ENCODE measurements at places on chromosomes 3 and 15.

DNA sequence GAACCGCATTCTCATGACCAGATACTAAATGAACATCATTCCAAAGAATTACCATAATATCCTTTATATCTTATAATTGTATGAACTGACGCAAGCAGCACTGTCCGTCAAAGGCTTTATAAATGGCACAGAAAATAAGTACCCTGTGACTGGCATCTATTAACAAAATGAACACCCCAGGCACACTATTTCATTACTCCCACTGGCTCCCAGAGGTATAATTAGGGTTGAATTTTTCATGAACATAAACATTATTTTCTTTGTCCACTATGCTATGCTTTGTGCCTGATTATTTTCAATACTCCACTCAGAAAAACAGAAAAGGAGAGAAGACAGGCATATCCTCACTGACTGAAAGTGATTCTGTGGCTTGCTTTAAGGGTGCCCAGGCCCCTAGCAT lies 71.1 kb downstream of the LYZL4 start:
- no peak for DNase-seq

GRCh38 chr3:124250053-124250452 lies 258.1 kb upstream of the ROPN1 start:
- DNase-seq, result no peak

- no peak for DNase-seq
Observed at GRCh38 chr15:26892182-26892518, 25.3 kb downstream of the GABRA5 start.

DNA sequence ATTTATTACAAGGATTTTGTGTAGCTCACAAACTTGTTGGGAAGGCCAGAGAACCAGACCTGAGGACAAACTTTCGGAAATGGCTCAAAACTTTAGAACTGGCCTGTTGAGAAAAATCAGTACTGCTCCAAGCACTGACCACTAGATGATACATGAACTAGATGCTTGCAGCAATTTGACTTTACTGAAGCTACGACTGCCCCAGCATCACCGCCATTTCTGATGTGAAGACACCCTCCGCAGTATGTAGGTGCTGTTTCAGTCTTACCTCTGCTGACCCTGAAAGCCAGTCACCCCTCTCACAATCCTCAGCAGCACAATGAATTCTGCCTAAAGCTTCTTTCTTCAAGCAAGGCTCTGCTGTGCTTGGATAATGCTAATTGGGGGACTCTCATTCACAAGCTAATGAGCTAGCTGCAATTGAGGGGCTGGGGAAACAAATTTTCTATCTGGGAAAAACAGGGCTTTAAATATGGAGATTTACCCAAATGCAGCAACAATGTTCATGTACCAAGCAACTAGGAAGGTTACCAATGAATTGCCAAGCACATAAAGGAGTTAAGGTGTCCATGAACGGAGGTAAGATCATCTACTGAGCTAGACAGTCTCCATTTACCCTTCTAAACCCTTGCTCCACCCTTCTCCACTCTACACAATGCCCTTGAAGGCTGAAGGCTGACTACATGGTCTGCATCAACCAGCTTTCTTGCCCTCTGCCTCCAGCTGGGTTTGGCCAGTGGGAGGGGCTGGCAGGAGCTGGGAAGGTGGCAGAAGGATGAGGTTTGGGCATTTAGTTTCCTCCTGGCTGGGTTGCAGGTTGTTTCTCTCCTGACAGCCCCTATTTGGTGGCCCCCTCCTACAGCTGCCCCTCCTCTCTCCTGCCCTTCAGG lies 53.2 kb upstream of the FSTL1 start:
- no peak for DNase-seq

DNA sequence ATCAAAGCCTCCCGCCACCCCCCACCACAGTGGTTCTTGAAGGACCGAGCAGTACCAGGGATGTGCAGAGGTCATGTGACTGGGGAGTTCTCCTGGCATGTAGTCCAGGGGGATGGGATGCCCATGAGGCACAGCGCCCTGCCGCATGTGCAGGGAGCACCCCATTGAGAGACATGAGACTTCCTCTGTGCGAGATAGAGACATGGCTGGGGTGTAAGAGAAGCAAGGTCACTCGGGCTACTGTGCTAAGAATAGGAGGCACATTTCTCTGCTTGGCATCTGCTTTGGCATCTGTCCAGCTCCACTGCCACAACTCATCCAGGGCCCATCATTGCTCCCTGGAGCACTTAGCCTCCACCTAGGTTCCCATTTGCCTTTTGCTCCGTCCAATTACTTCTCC lies 2.4 kb upstream of the CYP1A1 start:
- no peak for DNase-seq

GRCh38 chr3:40398346-40398745 lies 11.4 kb downstream of the ENTPD3 start:
- no peak for DNase-seq

GRCh38 chr3:13193320-13194284 lies 120.4 kb upstream of the IQSEC1 start:
- DNase-seq, result no peak

- no peak for DNase-seq
Observed at GRCh38 chr15:42063122-42063848, 31.1 kb downstream of the PLA2G4D start.

DNA sequence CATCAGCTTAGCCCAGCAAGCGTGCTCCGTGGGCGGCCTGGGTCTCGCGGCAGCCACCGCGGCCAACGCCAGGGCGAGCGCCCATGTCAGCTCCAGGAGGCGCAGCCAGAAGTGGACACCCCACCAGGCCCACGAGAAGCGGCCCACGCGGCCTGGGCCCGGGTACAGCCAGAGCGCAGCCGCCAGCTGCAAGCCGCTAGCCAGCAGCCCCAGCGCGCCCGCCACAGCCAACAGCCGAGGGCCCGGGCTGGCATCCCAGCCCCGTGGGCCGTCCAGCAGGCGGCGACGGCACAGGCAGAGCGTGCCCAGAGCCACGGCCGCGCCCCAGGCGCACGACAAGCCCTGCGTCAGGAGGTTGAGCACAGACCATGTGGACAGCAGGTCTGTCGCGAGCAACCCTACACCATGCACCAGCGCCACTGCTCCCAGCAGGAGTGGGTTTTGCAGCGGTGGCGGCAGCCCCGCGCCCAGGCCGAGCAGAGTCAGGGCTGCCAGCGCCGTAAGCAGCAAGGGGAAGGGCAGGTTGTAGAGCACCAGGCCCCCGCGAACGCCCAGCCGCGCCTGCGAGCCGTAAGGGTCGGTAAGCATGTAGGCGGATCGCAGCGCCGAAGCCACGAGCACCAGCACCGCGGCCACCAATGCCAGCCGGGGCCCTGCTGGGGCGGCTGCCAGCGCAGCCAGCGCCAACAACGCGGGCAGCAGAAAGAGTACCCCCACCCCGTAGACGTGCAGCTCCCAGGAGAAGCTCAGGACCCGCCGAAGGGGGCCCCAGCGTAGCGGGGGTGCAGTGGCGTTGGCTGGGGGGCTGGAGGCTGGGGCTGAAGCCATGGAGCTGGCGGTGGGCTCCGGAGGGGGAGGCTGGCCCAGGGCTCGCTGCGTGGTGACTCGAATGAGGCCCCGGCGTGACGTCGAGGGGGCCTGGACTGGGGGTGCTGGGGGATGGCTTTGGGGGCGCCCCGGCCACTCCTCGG lies 4.9 kb downstream of the PRRT3 start:
- no peak for DNase-seq

DNA sequence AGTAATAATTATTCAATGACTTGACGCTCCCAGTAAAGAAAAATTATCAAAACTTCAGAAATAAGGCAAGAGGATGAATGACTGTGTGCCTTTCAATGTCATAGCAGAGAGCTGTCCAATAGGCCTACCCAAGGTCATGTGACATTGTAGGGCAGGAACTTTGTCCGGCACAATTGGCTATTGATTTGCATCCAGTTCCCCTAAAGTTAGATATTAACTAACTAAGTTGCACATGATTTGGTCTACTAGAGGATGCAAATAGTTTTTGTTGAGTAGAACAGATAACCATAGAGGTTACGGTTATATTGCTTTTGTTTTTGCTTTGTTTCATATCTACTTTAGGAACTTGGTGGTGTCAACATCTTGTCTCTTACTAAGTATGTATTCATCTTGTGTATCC lies 127.9 kb upstream of the PFN2 start:
- no peak for DNase-seq

DNA sequence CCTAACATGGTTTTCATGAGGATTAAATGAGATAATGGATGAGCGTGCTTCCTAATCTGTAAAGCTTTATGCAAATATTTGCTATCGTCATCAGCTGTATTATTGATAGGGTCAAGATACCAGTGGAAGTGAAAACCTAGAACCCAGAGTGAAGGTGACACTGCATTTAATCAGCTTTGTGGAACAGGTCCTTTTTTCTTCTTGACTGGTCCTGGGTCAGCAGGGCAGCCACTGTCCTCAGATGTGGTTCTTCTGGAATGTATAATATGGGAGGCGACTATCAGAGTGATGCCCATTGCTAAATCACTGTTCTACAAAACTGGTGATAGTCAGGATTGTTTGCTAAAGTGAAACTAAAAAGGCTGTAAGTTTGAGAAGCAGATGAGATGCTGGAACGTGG lies 41.4 kb downstream of the SORD start:
- DNase-seq, result no peak

DNA sequence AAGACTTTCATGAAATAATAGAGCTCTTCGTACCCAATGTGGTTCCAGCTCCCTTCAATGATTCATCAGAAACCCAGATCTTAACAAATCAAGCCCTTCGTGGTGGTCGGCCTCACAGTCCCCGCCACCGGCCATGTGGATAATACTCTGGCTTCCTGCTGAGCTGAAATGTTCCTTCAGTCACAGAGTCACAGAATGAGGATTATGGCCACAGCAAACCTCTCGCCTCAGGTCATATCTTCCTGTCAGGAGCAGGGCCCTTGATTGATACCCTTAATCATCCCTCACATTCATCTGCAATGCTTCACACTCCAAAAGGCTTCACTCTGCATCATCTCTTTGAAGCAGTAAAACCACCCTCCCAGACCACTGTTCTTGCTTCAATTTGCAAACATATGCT lies 452.6 kb downstream of the OCA2 start:
- no peak for DNase-seq

- DNase-seq, result no peak
Observed at GRCh38 chr3:66478960-66479359, 21.9 kb downstream of the LRIG1 start.

DNA sequence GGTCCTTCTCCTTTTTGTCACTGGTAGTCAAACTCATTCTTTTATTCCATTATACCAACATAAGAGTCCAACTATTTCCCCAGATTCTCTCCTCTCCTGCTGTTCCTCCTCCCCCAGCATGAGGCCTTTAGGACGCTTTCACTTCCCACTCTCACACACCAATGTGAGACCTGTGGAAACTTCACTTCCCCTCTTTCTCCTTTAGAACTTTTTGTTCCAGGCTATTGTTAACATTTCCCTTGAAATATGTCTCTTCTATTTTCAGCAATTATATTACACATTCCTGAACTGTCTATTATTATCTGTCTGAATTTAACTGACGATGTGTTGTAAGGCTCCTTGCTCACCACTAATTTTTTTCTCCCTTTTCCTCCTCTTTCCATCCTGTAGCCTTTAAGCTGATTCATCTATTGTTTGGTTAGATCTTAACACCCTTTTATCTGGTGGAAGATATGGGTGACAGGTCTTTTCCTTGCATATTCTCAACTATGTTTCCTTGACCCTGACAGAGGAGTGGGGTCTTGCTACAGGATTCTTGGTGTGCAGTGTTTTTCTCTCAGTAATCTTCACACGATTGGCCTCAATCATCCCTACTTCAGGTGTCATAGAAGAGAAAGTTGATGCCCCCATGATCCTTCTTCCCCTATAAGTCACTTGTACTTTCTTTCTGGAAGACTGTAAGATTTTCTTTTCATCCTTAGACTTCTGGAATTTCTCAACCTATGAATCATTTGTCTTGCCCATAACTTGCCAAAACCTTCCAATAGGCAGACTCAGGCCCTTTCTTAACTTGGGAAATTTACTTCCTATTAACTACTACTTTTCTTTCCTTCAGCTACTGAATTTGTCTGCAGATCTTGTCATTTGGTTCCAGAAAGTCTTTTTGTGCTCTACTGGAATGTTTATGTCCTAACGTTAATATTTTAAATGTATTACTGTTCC lies 5.9 kb downstream of the CYP19A1 start:
- no peak for DNase-seq

DNA sequence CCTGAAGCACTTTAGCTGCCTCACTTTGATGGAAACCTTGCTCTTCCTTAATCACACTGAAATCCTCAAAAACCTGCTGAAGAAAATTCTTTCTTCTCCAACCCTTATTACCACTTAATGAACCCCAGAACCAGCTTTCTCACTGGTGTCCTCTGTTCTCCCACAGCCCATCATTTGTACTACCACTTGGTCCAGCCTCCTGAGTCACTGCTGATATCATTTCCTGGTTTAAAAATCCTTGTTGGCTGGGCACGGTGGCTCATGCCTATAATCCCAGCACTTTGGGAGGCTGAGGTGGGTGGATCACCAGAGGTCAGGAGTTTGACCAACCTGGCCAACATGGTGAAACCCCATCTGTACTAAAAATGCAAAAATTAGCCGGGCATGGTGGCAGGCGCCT lies 418.6 kb upstream of the KCNMB2 start:
- DNase-seq, result no peak

DNA sequence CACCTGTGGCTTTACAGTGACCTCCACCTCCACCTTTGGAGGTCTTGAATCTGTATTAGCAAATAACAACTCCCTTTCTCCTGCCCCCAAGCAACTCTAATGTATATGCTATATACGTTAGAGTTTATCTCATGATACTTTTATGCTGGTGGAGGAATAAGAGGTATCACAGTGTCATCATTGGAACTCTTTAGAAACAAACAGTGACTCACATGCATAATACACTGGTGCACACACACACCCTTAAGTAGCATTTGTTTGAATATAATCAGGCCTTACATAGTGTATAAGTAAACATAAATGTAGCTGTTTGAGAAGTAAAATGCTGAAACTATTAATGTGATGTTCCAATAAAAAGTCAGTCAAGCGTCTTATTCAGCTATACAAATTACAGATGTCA lies 280.2 kb upstream of the C2CD4B start:
- DNase-seq, result no peak

GRCh38 chr3:53718462-53718861 lies 127.8 kb downstream of the CHDH start:
- DNase-seq, result no peak

GRCh38 chr3:188220988-188221818 lies 67.2 kb downstream of the LPP start:
- no peak for DNase-seq

- no peak for DNase-seq
Observed at GRCh38 chr3:157669416-157669815, 166.2 kb upstream of the VEPH1 start.

GRCh38 chr15:90921887-90922286 lies 10.5 kb downstream of the HDDC3 start:
- DNase-seq, result no peak

DNA sequence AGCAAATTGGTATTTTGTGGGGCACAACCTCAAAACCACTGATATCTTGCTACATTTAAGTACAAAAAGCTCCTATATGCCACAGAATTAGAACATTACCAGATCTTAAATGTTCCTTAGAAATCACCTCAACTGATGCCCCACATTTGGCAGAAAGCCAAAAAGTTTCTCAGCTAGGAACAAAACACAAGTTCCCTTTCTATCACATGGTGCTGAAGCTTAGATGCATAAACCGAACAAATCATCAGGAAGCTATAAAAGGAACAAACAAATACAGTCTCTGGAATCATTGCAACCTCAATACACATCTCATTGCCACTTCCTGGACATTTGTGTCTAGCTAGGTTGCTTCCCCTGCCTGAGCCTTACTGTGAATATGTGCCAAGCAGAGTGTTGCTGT lies 492.6 kb downstream of the LPP start:
- DNase-seq, result no peak

GRCh38 chr3:121592856-121593702 lies at the start of gene FBXO40:
FBXO40 (plus strand) TSS chr3:121593379; CDS start chr3:121620576, 27,197 bp downstream.
- no peak for DNase-seq

- no peak for DNase-seq
Observed at GRCh38 chr15:40065166-40065565, 26.2 kb upstream of the SRP14 start.

- no peak for DNase-seq
Observed at GRCh38 chr3:23201154-23201838, 1.8 kb upstream of the UBE2E2 start.

All from T-cell (primary cell).